ENCODE measurements at places on chromosomes 5 and 9.
A peak's percentile ranks its signal among the peaks of the same experiment; 100 is the strongest.

DNA sequence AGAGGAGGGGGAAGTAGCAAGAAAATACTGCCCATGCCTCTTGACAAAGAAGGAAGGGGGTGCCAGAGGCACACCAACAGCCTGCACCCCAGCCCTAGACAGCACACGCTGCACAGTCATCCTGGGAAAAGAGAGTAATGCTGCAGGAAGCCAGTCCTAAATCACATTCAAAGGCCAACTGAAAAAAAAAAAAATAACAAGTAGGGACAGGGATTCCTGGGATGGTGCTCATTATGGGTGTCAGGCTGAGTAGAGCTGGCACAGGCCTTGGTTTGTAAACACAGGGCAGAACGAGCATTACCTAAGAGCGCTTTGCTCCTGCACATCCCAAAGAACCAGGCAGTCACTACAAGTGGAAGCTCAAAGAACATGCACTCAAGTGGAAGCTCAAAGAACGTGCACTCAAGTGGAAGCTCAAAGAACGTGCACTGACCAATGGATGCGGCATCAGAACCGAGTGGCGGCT is 7.8 kb downstream of the RAPGEF1 start:
- DNase-seq = no peak

DNA sequence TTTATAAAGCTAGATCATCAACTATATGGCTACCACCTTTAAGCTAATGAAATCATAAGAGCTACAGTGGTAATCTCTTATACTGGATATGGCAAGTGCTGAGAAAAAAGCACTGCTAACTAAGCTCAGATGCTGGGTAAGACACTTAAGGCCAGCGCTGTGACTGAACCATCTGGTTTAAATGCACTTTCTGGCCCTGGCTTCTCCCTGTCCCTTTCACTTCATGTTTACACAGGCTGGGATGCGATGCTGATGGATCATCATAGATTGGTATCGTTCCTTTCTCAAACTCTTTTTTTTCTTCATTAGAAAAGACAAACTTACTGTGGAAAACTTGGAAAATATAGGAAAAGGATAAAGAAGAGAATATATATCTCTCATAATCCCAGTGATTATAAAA is 52.3 kb downstream of the KIF24 start:
- no peak for DNase-seq

DNA sequence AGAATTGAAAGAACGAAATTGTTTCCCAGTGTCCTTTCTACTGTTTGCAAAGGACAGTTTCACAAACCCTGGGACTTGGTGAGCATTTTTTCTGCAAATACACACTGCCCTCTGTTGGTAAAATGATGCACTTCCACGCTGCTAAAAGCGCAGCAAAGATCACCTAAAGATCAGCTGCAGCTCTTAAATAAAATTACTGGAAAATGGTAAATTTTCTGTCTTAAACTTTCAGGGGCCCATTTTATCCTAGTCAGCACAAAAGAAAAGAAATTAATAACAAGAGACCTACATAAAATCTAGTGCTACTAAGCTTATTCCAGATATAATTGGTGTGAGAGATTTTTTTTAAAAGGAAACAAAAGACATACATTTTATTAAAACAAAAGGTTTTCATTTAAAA is 566.0 kb downstream of the CAAP1 start:
- DNase-seq = peak; percentile 7

DNA sequence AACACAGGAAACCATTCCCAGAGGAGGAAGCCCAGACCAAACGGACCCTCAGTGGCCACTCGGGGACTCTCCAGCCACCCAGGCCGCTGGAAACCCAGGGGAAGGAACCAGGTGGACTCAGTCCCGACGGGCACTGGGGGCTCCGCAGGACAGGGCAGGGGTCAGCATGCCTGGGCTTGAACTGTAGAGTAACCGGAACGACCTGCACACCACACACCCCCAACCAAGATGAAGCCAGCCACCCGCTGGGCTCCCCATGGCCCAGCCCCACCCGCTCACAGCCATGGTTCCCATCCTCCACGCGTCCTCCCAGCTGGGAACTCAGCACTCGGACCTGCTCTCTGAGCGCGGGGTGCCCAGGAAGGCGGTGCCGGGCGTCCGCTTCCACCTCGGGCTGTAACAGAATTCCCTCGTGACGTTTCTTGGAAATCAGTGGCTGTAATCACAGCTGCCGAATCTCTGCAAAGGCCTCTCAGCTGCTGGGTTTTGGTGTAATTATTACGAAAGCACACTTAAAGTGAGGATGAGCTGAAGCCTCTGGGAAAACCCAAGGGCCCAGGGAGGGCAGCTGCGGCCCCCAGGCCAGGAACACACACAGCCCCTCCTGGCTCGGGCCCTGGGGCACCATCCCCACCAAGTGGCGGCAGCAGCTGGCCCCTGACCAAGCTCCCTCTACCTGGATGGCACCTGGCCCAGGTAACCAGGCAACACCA is 13.8 kb downstream of the NACC2 start:
- DNase-seq = no peak

GRCh38 chr5:2740051-2740875 is 11.2 kb downstream of the IRX2 start:
- DNase-seq = no peak

GRCh38 chr5:112614986-112615385 is 122.7 kb upstream of the APC start:
- no peak for DNase-seq

DNA sequence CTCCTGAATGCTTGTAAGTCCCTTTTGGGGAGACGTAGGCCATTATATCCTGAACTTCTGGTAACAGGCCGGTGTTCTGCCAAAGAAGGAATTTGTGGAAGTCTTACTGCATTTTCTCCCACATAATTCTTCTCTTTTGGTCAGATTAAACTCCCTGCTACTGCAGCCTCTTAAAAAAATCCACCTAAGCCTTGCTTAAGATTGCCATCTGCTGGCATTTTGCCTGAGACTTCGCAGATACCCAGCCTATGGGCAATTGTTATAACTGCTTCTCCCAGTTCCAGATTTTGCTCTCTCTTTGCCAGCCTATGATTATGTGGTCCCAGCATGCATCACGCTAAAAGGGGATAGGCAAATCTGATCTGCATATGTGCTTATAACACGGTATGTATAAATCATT is 391.6 kb upstream of the CHD1 start:
- no peak for DNase-seq

DNA sequence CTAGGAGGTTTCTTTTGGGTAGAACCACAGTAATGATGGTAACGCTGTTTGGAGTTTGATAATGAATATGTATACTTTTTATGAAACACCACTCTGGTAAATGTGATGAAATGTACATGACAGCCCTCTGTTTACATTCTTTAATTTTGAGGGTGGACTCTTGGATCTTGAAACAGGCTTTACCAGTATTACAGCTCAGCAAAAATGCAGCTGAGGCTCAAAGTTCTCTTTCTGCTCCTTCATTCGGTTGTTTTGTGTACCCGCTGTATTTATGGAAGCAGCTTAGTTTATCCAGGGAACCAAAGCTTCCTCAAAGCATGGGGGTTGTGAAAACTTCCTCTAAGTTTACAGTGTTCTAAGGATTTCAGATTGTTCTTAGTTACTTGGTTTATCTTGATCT is 11.1 kb downstream of the GAPVD1 start:
- no peak for DNase-seq

DNA sequence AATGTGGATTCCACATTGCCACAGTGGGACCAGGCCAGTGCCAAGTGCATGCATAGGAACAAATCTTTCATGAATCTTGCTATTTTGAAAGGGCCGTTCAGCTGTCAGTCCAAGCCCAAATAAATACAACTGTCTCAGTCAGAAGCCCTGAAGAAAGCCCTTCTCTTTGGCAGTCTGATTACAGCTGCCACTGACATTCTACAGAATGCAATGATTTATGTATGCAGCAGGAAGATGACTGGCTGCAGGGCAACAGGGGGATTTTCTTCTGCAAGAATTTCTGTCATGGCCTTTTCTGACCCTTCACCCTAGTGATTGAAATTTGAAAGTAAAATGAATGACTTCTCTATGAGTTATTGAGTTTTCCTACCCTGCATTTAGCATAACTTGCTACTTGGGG is 86.7 kb upstream of the FER start:
- DNase-seq = no peak

GRCh38 chr5:173537228-173537627 is 79.2 kb downstream of the BOD1 start:
- DNase-seq = no peak

DNA sequence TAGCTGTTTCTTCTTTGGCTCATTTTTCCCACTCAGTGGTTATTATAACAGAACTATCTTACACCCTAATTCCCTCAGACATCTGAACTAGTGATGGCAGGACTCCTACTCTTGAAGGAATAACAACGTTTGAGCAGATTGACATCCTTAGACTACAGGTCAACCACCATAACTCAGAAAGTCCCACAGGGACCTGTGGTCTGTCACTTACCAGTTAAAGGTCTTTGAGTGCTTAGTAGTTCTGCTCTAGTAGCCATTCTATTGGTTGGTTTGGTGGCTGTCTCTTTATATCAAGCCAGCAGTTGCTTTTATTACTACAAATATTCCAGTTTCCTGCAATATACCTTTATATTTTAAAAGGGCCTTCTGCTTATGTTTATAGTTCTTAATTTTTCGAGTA is 67.2 kb upstream of the FCHO2 start:
- DNase-seq = no peak

DNA sequence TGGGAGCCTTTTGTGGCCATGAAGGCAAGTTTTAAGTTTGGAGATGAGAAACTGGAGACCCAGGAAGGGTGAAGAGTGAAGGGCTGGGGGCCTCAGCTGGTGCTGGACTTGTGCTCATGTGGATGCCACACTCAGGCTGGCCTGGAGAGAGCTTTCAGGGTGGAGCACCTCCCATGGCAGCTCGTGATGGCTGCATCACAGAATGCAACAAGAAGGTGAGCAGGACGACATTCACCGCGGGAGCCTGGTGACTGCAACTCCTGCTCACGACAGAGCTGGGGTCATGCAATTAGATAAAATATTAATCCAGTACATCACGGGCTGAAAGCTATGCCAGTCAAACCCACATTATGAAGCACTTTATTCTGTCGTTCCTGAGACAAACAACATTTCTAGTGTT is 59.7 kb downstream of the SEMA4D start:
- DNase-seq = no peak

- DNase-seq = no peak
Observed at GRCh38 chr9:4933177-4933576, 51.9 kb upstream of the JAK2 start.

DNA sequence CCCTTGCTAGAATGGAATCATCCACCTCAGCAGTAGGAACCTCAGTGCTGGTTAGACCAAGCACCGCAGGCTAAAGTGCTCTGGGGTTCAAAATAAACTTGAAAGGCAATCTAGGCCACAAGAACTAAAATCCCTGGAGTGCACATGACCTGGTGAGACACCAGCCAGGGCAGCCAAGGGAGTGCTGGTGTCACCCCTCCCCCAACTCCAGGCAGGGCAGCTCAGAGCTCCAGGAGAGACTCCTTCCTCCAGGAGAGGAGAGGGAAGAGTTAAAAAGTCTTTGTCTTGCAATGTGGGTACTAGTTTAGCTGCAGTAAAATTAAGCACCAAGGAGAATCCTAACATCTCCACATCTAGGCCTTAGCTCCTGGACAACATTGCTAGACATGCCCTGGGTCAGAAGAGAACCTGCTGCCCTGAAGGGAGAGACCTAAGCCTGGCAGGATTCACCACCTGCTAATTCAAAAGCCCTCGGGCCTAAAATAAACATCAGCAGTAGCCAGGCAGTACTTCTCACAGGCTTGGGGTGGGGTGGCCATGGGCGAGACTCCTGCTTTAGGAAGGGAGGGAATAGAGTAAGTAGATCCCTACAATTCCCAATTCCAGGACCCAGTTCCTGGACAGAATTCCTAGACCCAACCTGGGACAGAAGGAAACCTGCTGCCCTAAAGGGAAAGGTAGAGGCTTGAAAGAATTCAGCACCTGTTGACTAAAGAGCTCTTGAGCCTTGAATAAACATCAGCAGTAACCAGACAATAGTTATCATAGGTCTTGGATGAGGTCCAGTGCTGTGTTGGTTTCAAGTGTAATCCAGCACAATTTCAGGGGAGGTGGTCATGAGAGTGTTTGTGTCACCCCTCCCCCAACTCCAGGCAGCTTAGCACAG is 25.8 kb downstream of the UGT3A2 start:
- no peak for DNase-seq

DNA sequence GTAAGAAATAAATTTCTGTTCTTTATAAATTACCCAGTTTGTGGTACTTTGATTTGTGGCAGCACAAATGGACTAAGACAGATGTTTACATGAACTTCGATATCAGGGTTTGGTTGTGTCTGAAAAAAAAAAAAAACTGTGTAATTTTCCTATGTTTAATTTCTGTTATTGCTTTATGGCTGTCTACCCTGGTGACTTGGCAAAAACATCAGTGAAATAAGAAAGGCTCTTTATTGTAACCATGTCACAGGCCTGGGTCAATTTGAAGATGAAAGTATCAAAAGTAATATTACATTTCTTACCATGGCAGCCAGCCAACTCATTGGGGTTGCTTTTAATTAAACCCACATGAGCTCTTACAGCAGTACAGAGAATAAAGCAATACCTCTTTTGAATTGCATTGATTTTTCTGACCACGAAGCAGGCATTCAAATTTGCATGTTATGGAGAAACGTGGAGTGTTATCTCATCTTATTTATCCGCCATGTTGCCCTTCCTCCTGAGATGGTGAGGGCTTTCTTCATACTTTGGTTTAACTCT is 20.6 kb upstream of the SV2C start:
- no peak for DNase-seq

DNA sequence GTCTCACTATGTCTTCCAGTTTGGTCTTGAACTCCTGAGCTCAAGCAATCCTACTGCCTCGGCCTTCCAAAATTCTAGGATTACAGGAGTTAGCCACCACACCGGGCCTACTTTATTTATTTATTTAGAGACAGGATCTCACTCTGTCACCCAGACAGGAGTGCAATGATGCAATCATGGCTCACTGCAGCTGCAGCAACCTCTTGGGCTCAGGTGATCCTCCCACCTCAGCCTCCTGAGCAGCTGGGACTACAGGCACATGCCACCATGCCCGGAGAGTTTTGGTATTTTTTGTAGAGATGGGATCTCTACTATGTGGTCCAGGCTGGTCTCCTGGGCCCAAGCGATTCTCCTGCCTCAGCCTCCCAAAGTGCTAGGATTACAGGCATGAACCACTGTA is 32.8 kb downstream of the PHAX start:
- DNase-seq = no peak

DNA sequence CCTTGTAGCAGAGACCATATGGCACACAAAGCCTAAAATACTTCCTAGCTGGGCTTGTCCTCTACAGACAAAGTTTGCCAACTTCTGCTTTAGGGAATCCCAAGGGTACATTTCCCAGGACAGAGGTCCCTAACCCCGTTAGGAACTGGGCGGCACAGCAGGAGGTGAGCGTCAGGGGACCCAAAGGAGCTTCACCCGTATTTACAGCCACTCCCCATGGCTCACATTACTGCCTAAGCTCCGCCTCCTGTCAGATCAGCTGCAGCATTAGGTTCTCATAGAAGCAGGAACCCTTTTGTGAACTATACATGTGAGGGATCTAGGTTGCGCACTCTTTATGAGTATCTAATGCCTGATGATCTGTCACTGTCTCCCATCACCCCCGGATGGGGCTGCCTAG is 88.5 kb upstream of the TRPM3 start:
- no peak for DNase-seq
